ENCODE measurements at places on chromosomes 6 and 20. TPM values are rescaled to one million over a fixed set of nuclear protein-coding genes. Genes with fewer than 3 reads are reported as not detected.

DNA sequence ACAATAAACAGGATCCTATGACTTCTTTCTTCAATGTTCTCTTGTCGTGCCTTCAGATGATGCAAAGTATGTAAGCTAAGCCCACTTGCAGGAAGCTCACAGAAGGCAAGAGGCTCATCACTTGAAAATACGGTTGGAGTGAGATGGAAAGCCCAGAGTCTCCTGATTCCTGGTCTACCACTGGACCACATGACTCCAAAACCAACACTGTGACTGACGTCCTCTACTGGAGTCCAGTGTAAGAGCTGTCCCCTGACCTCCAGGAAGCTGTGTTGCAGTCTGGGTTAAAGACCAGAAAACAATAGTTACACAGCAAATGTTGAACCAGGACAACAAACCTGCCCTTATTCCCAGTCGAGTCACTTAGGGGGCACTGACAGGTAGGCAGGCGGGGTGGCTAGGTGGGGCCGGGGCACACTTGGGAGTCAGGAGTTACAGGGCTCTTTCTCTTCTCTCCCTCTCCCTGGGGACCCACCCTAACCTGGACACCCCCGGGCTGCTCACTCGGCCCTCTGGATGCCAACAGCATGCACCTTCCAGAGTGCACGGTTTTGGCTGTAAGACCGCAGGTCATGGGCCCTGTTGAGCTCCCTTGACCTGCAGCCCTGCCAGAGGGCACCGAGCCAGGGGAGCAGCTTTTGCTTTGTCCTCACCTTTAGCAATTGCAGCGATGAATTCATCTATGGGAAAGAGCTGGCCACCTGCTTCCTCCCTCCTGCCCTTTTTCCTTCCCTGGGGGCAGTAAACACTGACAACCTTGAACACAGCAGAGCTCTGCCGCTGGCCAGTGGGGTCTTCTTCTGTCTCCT lies 7.4 kb downstream of the PCK1 start:
- H3K27ac ChIP-seq: no peak overlapping the region
- DNase-seq: no peak
- H3K36me3 ChIP-seq: no peaks in the 10 kb centered on the region
- H3K4me1 ChIP-seq: no peaks in the 10 kb centered on the region
- H3K4me3 ChIP-seq: no peak overlapping the region

- H3K4me1 ChIP-seq: no peaks in the 10 kb centered on the region
- H3K27ac ChIP-seq: no peak overlapping the region
- no peaks in the 10 kb centered on the region for H3K36me3 ChIP-seq
- H3K4me3 ChIP-seq: no peak overlapping the region
These were observed 4.1 kb upstream of the TPD52L1 start for GRCh38 chr6:125149256-125150144.

DNA sequence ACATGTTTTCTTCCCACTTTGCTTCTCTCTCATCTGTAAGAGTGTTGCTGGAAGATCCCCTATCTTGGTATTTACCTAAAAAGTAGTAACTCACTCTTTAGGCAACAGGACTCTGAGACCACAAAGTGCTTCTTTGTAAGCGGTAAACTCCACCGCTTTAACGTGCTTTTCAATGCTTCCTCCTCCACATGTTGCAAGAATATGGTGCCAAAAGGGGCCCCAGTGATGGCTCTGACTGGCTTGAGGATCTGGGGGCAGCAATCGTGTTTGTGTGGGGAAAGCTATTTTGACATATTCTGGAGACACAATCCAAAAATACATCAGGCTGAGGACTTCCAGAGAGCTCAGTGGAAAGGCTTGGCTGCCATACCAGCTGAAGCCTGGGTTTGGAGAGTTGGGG lies 12.4 kb upstream of the CPNE5 start:
- H3K27me3 ChIP-seq: no peaks in the 10 kb centered on the region
- peaks cover 10% of the 10 kb centered on the region for H3K36me3 ChIP-seq
- no peak overlapping the region for H3K4me3 ChIP-seq
- DNase-seq: no peak

DNA sequence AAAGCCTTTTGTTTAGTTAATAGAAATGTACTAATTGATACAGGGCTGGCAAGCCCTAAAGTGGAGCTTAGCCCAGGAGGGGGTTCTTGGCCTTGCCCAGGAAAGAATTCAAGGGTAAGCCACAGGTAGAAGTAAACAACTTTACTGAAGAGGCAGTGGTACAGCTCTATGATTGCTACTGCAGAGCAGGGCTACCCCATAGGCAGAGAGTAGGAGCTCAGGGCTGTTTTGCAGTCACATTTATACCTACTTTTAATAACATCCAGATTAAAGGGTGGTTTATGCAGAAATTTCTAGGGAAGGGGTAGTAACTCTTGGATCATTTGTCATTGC lies 680.4 kb upstream of the GJE1 start:
- H3K27me3 ChIP-seq: no peaks in the 10 kb centered on the region
- no peak for DNase-seq
- H3K36me3 ChIP-seq: no peaks in the 10 kb centered on the region
- no peak overlapping the region for H3K4me3 ChIP-seq

GRCh38 chr20:33789109-33789857 lies 21.9 kb upstream of the CHMP4B start:
- no peak overlapping the region for H3K27ac ChIP-seq
- peaks cover 10% of the 10 kb centered on the region for H3K4me1 ChIP-seq
- H3K36me3 ChIP-seq: no peaks in the 10 kb centered on the region
- no peak overlapping the region for H3K4me3 ChIP-seq
- H3K27me3 ChIP-seq: no peaks in the 10 kb centered on the region
- no peak for DNase-seq

GRCh38 chr6:135686784-135687301 lies 164.7 kb upstream of the PDE7B start:
- H3K36me3 ChIP-seq: no peaks in the 10 kb centered on the region
- H3K27me3 ChIP-seq: no peaks in the 10 kb centered on the region
- no peak overlapping the region for H3K4me3 ChIP-seq

GRCh38 chr6:39197922-39198500 lies 31.3 kb downstream of the KCNK5 start:
- H3K36me3 ChIP-seq: no peaks in the 10 kb centered on the region
- H3K27ac ChIP-seq: no peak overlapping the region
- no peaks in the 10 kb centered on the region for H3K4me1 ChIP-seq
- DNase-seq: no peak
- H3K4me3 ChIP-seq: no peak overlapping the region

- no peak overlapping the region for H3K27ac ChIP-seq
- H3K4me1 ChIP-seq: no peaks in the 10 kb centered on the region
- H3K4me3 ChIP-seq: no peak overlapping the region
- H3K27me3 ChIP-seq: 0 out of 2 replicates have a peak, but pooled peaks cover 8% of the 10 kb centered on the region
These were observed 9.6 kb downstream of the VSX1 start for GRCh38 chr20:25072226-25072811.

DNA sequence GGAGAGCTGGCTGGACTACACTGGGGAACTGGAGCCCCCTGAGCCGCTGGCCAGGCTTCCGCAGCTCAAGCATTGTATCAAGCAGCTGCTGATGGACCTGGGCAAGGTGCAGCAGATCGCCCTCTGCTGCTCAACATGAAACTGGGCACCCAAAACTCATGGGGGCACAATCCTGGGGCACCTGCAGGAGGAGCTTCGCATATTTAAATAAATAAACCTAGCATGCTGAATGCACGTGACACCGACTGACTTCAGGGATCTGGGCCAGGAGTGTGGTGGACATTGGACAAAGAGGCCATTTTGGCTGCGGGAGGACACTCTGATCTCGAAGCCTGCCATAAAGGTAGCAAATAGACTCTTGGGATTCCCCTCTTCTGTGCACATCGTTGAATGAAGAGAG lies 6.8 kb downstream of the SCAND1 start:
- no peak overlapping the region for H3K4me3 ChIP-seq
- H3K27ac ChIP-seq: no peak overlapping the region
- H3K27me3 ChIP-seq: no peaks in the 10 kb centered on the region

DNA sequence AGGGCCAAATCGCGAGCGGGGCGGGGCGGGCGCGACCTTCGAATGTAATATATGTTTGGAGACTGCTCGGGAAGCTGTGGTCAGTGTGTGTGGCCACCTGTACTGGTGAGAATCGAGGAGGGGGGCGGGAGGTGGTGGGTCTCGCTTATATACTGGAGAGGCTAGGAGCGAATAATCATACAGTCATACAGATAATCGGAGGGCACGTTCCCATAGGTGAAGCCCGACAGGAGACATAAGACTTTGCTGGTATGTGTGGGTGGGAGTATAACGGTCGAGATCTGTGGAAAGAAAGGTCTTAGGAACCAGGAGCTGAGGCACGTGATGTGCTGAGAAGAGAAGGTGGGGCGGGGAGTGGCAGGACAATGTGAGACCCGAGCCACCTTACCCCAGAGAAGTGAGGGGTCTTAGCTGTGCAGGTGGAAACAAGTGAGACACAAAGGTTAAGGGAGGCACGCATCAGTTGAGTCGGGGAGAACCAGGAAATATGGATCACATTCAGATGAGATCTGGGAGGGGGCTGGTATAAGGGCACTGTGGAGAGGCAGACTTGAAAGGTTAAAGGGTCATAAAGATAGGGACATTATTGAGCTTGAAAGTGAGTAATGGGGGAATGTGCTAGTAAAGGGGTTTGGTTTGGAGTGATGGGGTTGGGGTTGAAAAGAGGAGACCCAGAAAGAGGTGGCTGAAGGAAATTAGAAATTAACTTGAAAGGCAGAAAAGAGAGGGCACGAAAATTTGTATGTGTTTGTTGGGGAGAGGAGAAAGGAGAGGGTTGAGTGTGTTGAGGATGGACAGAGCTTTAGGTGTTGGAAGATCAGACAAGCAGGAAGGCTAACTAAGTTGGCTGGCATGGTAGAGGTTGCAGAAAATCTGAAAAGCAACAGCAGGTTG lies 589 bp downstream of the RNF5 start:
- DNase-seq: no peak
- H3K27me3 ChIP-seq: no peaks in the 10 kb centered on the region
- peaks cover 3% of the 10 kb centered on the region for H3K36me3 ChIP-seq
- peak overlapping the region; percentile 79 for H3K27ac ChIP-seq

DNA sequence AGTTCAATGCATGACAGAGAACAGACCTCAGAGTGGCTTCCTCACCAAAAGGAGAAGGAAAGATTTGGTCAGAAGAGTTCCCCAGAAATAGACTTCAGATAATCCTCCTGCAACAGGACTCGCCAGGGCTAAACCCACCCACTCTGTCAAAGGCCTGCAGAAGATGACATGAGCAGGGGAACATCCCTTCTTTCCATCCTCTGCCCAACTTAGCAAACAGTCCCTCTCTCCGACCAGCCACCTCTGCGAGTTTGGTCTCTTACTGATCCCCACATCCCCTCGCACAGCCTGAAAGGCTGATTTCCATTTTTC lies 7.5 kb downstream of the NFATC2 start:
- no peaks in the 10 kb centered on the region for H3K27me3 ChIP-seq
- no peak overlapping the region for H3K4me3 ChIP-seq
- 0 out of 2 replicates have a peak overlapping the region, but pooled peaks have one; percentile 11 for H3K27ac ChIP-seq
- peaks cover 66% of the 10 kb centered on the region for H3K4me1 ChIP-seq

- no peak overlapping the region for H3K4me3 ChIP-seq
- DNase-seq: no peak
- H3K4me1 ChIP-seq: no peaks in the 10 kb centered on the region
These were observed 2.2 kb upstream of the PCK1 start for GRCh38 chr20:57558614-57559288.

DNA sequence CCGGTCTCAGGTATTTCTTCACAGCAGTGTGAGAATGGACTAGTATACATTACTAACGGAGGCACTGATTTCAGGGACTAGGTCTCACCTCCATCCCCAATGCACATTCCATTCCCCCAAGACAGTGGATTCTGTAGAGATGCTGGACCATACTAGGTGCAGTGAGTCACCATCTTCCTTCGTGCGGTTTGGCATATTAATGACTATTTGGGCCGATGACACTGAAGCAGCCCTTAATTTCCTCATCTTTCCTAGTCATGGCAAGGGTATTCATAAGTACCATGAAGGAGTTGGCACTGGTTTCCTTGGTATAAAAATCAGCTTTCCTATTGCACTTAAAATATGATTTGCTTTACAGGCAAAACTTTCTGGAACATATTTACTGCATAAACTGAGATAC lies 121.4 kb upstream of the TRAF3IP2 start:
- peaks cover 8% of the 10 kb centered on the region for H3K36me3 ChIP-seq
- no peaks in the 10 kb centered on the region for H3K27me3 ChIP-seq
- H3K4me1 ChIP-seq: peaks cover 46% of the 10 kb centered on the region
- no peak overlapping the region for H3K4me3 ChIP-seq
- H3K27ac ChIP-seq: no peak overlapping the region
- DNase-seq: no peak

GRCh38 chr20:42402455-42402854 lies 784.3 kb upstream of the CHD6 start:
- H3K36me3 ChIP-seq: no peaks in the 10 kb centered on the region
- no peak for DNase-seq
- H3K27ac ChIP-seq: no peak overlapping the region
- H3K4me1 ChIP-seq: no peaks in the 10 kb centered on the region
- no peaks in the 10 kb centered on the region for H3K27me3 ChIP-seq
- no peak overlapping the region for H3K4me3 ChIP-seq

DNA sequence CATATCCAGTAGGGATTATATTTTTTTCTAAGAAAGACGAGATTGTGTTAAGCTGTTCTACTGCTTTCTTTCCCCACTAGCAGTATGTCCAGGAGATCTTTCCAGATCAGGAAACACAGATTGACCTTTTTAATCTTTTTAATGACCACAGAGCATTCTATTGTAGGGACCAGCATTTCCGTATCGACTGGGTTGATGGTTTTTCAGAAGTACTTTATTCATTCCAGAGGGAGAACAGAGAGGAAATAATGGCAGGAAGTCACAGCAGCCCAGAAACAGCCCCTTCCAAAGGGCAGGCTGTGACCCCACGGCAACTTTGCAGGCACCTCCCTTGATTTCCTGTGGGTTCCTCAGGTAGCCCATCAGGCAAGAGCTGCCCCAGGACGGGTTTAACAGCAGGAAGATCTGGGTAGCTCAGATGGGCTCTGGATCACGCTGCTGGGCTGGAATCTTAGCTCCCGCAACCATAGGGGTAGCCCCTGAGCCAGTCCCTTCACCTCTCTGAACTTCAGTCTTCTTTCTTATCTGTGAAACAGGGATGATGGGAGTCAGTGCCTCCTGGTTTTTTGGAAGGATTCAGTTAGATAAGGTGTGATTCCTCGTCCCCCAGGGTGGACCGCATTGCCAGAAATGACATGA lies 23.8 kb upstream of the CHMP4B start:
- H3K36me3 ChIP-seq: no peaks in the 10 kb centered on the region
- no peak for DNase-seq
- H3K27me3 ChIP-seq: no peaks in the 10 kb centered on the region
- H3K4me1 ChIP-seq: peaks cover 10% of the 10 kb centered on the region

FAM217B gene
- total RNA-seq: 15.1 TPM

NAA20 gene
- total RNA-seq: 61.5 TPM

VSX1 gene
- not detected for total RNA-seq

MLN gene
- not detected for total RNA-seq

C20orf202 gene
- not detected for total RNA-seq

ECT2L gene
- not detected for total RNA-seq

CYP21A2 gene
- 0.92 TPM for total RNA-seq

SIM1 gene
- not detected for total RNA-seq

C6orf132 gene
- total RNA-seq: 0.03 TPM

PGBD1 gene
- 3.0 TPM for total RNA-seq

CLIC5 gene
- total RNA-seq: not detected

APCDD1L gene
- total RNA-seq: not detected

COL21A1 gene
- total RNA-seq: not detected
